ENCODE measurements at places on chromosomes 2 and 18. TPM values are rescaled to one million over a fixed set of nuclear protein-coding genes. Genes with fewer than 3 reads are reported as not detected.

- DNase-seq, result no peak
Observed at GRCh38 chr2:191247381-191248057, 2.3 kb downstream of the MYO1B start.

- DNase-seq, result no peak
Observed at GRCh38 chr2:234827096-234827860, 124.5 kb upstream of the SH3BP4 start.

DNA sequence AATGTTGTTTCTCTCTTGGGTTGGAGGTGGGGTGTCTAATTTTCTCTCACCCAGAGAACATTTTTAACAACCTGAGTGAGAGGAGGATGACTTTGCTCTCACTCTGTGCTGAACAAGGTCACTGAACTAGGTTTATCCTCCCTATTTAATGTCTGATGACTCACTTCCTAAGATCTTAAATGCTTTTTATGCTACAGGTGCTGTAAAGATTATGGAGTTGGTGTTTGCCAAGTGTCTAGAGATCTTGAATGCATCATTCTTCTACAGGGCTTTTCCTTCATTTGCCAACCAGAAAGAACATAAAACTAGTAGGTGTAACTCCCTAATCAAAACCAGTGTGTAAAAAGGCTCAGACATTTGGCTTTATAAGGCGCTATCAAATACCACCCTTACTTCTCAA lies 350.5 kb upstream of the ETAA1 start:
- DNase-seq, result no peak

DNA sequence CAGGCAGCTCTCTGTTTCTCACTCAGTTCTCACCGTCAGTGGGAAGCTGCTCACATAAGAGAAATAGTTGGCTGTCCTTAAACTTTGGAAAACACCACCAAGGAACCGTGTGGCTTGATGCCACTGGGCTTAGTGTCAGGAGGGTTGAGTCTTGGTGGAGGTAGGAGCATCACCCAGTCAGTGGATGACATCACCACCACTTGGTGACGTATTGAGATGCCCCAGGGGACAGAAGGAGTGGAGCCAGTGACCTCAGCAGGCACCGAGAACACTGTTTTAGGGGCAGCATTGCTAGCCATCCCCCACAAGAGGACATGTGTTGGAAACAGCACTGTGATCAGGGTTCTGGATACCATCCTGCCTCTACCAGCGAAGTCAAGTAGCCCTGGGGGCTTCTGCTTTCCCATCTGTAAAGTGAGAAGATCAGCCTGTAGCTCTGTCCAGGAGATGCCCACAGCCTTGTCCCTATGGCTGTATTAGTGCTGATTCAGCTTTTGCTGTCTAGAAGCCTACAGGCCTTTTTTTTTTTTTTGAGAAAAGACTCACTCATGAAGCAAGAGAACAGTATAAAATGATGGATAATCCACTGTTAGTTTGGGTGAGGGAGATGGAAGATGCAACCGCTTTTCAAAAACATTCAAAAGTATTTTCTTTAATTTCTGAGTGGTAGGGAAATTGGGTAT lies 66.2 kb downstream of the TSN start:
- no peak for DNase-seq

DNA sequence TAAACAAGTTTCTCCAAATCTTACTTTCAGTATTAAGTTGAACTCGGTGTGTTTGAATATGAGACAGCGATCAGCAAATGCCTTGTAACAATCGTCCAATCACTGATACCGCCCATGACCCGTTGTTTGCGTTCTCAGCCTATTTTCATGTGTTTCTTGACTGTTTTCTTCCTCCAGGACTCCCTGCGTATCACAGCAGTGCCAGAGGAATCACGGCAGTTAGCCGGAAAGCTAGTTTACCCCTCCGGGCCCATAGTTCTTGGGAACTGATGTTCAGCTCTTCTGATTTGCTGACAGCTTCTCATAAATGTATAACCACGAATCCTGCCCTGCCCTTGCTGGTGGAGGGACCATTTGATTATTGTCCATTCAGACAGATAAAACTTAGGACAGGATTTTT lies 42.2 kb upstream of the TPO start:
- DNase-seq, result no peak

DNA sequence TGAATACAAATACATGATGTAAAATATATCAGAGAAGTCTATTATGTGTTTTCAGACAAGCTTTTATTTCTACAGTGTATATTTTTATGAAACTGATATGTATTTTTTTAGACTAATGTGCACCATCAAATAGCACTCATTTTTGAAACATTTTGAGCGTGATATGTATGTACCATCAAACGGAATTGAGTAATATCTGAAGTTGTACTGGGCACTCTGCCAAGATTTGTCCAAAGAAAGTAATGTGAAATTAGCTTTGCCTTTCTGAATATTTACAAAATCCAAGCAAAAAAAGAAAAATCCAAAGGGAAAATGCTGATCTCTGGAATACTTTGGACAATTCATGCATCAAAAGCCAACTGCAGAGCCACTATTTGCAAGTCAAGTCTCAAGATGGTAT lies 972.0 kb downstream of the DPP10 start:
- no peak for DNase-seq

DNA sequence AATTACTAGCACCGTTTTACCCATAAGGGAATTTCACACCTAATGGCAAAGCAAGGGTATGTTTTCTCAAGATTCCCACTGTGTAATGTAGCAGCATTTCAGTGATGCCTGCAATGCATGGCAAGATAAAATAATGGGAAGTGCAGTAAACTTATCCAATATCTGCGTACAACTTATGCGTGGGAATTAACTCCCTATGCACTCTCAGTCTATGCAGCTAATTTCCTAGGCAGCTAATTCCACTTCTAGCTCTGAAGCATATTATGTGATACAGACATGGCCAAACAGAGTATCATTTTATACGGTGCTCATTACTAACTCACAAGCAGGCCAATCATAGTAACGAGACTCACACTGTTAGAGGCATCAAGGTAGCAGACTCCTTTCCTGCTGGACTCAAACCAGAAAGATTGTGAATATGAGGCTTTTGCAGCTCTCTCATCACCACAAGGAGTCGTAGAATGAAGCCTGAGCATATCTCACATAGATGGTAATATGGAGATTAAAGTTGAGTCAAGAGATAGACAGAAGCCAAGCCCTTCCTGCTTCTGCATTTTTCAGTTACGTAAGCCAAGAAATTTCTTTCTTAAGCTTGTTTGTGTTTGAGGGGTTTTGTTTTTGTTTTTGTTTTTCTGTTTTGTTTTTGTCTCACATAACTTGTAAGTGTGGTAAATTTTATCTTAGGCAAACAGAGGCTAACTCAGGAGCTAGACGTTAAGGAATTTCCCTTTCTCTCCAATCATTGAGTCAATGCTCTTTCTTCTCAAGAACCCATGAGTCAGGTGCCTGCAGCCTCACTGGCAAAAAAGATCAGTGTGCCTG lies 34.8 kb upstream of the ITGAV start:
- DNase-seq, result no peak

Gene CROCC2
- total RNA-seq, result not detected

- no peak for DNase-seq
Observed at GRCh38 chr2:42970151-42970550, 177.8 kb upstream of the HAAO start.

- no peak for DNase-seq
Observed at GRCh38 chr2:163808406-163808805, 72.6 kb upstream of the FIGN start.

DNA sequence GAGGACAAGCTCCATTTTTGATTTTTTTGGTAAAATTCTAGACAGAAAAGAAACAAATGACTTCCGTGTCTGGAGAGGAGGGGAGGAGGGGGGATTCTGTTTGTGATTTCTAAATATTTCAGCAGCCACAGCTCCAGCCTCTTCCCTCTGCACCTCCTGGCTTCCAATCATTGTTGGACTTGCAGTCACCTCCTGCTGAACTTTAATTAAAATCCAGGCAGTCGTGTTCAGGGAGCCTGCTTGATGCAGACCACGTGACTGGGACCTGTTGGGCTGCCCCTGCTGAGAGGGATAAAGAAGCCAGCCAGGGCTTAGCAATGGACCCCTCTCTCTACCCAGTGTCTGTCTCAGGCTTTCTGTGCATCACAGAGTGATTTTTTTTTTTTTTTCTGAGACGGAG lies 115.1 kb downstream of the SH3BP4 start:
- no peak for DNase-seq

Gene GALR1
- total RNA-seq, result not detected

GRCh38 chr2:222776792-222777191 lies 84.0 kb upstream of the ACSL3 start:
- no peak for DNase-seq

Data from activated CD4-positive, alpha-beta T cell treated with anti-CD3 and anti-CD28 coated beads, Interleukin-2, amount 10 ng/mL, durations not matched to agents 7 days and 5 days (primary cell).